ENCODE measurements at places on chromosomes 2 and 18. TPM values are rescaled to one million over a fixed set of nuclear protein-coding genes. Genes with fewer than 3 reads are reported as not detected.

SOWAHC gene
- polyA plus RNA-seq = 23.3 TPM

SIX2 gene
- 0.04 TPM for polyA plus RNA-seq

REEP1 gene
- 2.9 TPM for polyA plus RNA-seq

BOD1L2 gene
- polyA plus RNA-seq = not detected

AQP12A gene
- polyA plus RNA-seq = not detected

MEP1B gene
- polyA plus RNA-seq = not detected

LOXL3 gene
- 0.71 TPM for polyA plus RNA-seq

CTNNA2 gene
- 0.02 TPM for polyA plus RNA-seq

RSAD2 gene
- polyA plus RNA-seq = 0.49 TPM

ERBB4 gene
- under 0.01 TPM for polyA plus RNA-seq

All from esophagus (tissue), 2 donors.